Cortex of kidney (tissue), 1 donor: ENCODE measurements at places on chromosomes 2 and 18.

- DNase-seq = no peak
Observed at GRCh38 chr2:74026687-74027241, 42.1 kb downstream of the TET3 start.

DNA sequence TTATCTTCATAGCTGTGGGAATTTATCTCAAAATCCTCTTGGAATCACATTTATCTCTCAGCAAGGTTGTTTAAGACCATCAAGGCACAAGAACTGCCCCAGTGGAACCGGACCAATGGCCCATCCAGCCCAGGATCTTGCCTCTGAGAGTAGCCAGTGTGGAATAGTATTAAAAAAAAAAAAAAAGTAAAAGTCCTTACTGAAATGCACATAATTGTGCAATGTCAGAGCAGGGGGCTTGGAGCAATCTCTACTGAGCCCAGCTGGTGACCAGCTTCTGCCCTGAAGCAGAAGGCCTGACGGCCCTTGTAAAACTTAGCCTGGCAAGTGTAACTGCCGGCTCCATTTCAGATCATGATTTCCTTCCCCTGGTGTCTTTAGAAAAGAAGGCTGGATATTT is 355.6 kb upstream of the PIK3C3 start:
- no peak for DNase-seq

- no peak for DNase-seq
Observed at GRCh38 chr18:64742898-64743297, 594.0 kb upstream of the LINC00305 start.

DNA sequence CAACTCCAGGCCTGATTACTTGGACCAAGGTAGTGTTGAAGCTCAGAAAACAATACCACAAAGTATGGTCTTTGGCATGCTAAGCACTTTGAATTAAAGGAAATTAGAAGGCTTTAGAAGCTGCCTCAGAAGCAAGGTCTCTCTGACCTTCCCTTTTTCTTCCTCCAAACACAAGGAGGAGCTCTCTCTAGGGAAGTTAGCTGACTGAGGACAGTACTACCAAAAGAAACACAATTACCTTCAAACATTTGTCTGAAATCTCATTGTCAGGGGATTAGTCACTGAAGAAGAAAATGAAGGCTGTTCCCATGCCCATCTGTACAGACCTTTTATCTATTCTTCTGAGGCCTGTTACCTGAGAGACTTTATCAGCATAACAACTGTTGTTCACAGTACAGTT is 279.3 kb downstream of the CDH20 start:
- no peak for DNase-seq

- DNase-seq = no peak
Observed at GRCh38 chr2:24269265-24269664, 91.1 kb downstream of the ITSN2 start.

GRCh38 chr18:67599277-67599676 is 82.8 kb upstream of the DSEL start:
- DNase-seq = no peak

DNA sequence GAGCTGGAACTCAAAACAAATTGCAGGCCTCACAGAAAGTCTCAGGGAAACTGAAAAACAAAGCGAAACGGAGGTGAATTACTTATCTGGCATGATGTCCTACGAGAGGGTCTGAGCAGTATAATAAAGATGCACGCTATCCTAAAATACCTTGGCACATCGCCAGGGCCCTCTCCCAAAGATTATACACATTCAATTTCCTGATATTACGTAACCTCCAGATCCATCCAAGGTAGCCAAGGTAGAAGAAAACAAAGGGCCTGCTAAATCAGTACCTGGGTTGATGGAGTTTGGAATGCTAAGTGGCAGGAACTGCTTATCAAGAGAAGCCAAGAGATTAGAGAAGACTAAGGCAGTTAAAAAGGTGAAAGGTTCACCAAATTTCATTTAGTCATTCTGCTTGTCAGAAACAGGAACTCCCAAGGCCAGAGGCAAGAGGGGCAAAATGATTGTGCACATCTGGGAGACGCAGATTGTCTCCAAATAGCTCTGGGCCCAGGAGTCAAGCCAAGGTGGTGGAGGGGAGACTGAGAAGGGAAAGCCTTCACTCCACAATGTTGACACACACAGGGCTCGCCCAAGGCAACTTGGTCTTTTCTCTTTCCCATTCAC is 236.8 kb upstream of the ATP5MC3 start:
- DNase-seq = no peak

DNA sequence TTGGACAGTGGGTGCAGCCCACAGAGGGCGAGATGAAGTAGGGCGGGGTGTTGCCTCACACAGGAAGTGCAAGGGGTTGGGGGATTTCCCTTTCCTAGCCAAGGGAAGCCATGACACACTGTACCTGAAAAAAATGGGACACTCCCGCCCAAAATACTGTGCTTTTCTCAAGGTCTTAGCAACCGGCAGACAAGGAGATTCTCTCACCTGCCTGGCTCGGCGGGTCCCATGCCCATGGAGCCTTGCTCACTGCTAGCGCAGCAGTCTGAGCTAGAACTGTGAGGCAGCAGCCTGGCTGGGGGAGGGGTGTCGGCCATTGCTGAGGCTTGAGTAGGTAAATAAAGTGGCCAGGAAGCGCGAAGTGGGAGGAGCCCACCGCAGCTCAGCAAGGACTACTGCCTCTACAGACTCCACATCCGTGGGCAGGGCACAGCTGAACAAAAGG is 244.7 kb downstream of the NBAS start:
- DNase-seq = no peak

DNA sequence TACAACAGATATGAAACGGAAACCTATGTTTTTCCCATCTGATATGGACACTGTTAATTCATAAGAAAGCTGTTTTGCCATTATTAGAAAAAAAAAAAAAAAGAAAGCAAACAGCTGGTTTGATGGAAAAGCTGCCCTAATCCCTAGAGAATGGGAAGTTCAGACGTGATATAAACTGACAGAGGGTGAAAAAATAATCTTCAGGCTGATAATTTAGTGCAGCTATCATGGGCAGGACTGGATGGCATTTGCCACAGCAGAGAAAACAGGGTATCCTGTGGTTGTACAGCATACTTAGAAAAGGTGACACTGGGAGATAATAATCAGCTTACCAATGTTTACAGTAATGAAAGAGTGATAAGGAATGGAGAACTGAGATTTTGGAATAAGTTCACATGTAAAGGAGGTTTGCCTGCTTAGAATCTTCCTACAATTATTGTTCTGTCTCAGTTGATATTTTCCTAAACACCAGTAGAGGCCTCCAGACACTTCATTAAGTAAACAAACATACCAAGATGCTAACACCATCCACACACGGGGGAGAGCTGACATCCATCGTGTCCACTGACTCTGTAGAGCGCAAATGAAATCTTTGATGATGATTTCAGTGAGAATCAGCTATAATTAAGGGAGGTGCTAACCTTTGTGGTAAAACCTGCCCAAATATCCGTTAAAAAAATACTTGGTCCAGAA is 211.6 kb upstream of the MMADHC start:
- no peak for DNase-seq

DNA sequence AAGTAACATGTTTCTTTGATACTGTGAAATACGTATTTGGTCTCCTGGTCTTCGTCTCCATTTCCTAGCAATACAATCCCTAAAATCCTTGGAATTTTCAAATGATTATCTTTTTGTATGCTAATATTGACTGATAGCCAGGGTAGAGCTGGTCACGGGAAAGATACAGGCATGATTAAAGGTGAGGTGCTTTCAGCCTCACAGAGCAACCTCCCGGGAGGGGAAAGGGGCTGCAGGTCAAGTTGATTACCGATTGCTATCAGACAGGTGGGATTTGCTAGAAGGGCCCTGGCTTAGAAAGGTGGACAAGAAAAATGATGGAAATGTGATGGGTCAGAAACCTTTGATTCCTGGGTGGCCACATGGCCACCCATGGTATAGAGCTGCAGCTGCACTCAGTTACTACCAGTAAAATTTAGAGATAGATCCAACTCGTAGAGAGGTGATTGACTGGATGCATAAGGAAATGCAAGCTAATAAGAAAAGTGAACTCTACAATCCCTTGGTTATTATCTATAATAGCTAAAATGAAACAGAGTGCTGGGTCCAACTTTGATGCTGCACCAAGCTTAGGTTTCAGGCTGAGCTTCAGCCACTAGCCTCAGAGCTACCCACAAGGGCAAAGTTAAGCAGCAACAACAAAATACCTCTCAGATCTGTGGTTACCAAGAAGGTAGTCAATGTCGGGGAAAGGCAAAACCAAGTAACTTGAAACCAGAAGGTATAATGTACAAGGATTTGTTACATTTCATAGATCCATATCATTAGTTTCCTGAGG is 15.3 kb downstream of the YPEL5 start:
- DNase-seq = no peak

DNA sequence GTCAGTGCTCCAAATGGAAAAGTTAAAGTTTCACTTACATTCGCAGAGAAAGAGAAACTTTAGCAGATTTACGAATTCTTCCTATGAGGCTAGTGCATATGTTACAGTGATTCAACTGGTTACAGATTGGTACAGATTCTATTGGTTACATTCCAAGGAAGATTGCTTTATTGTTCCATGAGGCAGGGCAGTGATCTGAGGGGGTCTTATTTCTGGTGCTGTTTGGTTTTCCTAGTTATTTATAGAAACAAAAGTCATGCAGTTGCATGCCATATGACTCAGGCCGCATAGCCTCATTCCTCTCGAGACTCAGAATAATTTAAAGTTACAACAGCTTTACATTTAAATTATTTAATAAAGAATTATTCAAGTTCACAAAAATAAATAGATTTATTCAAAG is 385.4 kb upstream of the SYT4 start:
- no peak for DNase-seq

DNA sequence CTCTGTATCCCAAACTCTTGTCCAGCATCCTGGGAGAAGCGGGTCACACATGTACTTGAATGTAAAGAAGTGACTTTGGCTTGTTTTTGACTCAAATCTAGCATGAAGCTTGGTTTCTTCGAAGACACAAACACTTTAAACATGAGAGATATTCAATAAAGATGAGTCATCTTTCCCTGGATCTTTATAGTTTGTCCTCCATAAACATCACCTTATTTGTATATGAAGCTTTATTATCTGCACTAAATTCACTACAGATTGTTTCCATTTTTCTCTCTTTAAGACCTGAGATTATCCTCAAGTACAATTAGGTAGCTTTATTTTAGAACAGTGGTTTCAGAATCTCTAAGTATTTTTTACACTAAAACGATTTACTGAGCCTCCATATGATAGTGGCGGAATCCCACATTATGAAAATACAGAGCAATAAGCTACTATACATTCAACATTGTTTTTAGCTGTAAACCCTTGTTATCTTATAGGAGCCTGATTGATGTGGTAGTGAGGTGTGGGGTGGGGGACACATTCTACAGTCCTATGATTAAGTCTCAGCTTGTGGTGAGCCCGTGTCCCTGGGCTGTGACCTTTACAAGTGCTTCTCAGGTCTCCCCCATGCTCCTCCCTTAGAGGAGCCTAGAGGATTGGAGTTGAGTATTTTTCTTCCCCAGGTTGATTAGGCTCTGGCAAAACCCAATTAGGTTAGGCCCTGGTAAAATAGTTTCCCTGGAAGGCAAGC is 79.6 kb upstream of the RAPGEF4 start:
- no peak for DNase-seq

DNA sequence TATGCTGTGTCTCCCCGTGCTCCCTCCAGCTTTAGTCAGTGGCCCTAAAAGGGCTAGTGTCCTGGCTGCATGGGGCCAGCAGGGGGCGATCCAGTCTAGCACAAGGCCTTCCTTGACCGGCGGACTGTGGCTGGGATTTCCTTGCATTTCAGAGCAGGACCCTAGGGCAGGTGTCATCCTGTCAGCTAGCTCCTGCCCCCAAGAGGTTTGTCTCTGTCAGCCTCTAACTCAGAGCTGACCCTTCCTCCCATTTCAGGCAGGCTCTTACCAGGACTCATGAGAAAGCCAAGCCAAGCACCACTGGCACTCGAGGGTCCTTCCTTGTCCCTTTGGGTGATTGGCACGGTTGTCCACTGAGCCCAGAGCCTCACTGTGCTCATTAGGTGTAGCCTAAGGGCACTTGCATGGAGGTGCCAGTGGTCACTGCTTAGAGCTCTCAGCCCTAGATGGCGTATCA is 140.3 kb downstream of the RPIA start:
- no peak for DNase-seq

- DNase-seq = no peak
Observed at GRCh38 chr18:31760695-31761094, at the start of gene SLC25A52. Gene SLC25A52, minus strand, starts transcription at chr18:31760880. Its CDS starts 219 bp downstream, at chr18:31760661.

- no peak for DNase-seq
Observed at GRCh38 chr2:134676960-134677359, 41.8 kb downstream of the TMEM163 start.

GRCh38 chr18:49277395-49278036 is 182.9 kb downstream of the DYM start:
- no peak for DNase-seq

DNA sequence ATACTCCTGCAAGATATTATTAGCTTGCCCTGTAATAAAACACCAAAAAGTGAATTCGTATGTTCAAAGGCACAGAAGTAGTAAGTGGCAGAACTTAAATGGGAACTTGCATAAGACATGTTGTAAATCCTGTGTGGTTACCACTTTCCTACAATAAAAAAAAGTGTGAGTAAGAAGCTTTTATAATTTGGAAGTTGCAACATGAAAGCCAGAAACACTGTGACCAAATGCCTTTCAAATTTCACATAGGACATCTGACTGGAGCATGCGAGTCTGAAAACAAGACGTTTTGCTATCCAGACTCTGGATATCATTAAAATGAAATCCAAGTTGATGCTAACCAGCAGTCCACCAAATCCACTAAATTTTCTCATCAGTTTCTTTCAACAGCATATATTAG is 886.2 kb upstream of the NRXN1 start:
- DNase-seq = no peak

DNA sequence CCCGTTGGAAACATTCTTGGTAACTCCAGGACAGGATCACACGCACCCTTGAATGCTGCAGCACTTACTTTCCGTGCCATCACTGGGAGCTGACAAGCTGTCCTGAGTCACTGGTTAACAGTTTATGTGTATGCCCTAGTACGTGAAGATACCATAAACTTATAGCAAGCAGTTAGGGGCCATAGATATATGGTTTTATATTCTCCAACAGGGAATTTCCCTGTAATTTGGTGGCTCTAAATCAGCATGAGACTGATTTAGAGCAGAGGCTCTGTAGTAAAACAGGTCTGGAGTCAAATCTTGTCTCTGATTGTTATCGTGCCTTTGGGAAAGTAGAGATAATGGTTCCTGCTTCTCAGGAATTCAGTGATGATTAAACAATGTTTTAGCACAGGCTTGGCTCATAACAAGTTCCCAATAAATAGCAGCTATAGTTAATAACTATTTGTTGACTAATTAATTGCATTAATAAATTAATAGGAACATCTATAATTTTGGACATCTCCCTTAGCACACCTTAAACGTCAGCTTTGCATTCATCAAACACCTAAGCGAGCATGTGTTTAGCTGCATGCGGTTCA is 215.2 kb downstream of the VAPA start:
- DNase-seq = no peak

DNA sequence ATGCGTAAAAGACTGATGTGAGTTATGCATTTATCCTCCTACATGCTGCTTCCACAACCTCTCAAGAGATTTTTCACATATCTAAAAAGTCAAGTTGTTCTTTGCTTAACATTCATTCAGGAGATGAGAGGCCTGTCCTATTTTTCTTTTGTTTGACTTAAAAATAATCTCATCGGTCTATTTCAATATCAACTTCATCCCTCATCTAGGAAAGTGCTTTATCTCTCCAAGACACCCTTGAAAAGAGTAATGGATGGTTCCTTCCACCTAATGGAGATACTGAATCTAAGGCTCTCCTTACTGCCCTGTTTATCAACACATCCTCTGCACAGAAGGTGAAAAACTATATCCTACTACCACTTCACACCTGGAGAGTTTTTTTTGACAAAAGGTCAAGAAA is 2.4 kb downstream of the NFE2L2 start:
- DNase-seq = no peak

- no peak for DNase-seq
Observed at GRCh38 chr2:70450641-70451250, 102.9 kb downstream of the TGFA start.

GRCh38 chr18:13614641-13615288 is 111.6 kb downstream of the FAM210A start:
- no peak for DNase-seq
